ENCODE measurements at places on chromosomes 5 and 9.

DNA sequence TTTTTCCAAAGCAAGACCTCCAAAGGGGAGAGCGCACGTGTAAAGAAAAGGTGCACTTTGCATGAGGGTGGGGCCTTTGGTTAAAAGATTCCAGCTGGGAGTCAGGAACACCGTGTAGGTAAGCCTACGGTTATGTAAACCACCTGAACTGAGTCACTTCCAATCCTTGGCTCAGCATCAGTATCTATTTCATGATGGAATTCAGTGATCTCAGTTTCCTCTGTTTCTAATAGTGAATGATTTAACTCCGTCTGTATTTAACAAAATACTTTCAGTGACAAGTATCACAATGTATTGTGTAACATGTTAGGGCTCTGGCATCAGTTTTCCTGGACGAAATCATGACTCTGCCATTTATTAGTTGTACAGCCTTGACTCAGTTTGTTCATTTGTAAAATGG lies 1.3 kb upstream of the SVEP1 start:
- no peak for DNase-seq

DNA sequence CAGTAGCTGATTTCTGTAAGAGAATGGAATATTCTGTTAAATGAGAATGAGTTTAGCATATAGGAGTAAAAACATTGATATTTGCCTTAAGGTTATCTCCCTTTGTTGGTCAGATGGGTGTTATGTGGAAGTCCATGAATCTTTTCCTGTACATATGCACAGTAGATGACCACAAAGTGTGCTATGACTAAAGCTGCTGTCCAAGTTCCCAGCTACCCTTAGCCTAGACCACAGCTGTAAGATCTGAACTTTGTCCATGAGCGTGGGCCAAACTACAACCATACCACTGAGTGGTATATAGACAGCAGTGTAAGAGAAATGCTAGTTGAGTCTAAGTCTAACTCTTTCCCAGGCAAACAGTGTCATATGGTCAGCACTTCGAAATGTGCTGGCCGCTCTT lies 48.8 kb downstream of the CD180 start:
- no peak for DNase-seq

GRCh38 chr5:172235827-172236736 lies 42.1 kb downstream of the EFCAB9 start:
- DNase-seq = no peak

GRCh38 chr9:119273325-119273904 lies 95.8 kb downstream of the BRINP1 start:
- DNase-seq = no peak

DNA sequence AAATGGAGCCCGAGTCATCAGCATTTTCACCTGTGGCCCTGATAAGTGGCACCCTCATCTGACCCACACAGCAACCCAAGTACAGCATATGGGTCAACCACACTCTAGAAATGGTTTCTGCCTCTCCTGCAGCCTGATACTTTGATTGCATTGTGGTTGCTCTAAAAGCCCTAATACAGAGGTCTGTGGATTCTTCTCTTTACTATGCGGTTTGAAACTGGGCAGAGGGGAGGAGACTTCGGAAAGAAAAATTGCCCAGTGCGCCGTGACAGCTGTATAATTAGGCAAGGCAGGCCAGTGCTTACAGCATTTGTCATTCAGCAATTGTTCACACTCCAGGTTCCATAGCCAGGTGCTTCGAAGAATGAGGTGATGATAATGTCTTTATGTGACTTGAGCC lies 361.0 kb downstream of the NFIB start:
- DNase-seq = no peak

DNA sequence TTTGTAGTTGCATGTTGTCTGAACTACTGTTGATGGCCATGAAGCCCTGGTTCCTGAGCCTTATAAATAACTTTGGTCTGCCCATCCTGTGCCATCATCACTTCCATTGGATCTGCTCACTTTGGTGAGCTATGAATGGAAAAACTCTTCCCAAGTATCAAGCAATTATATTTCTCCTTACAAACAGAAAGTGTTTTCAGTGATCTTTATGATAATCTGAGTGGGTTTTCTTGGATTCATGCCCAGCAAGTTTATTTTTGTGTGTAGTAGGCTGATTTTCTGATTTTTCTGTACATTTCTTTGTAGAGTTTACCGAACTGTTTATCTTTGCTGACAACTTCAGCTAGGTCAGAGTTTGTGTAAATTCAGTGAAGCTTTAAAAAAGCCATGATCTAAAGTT lies 31.0 kb downstream of the CAMK4 start:
- DNase-seq = no peak

GRCh38 chr5:136781464-136781863 lies 416.1 kb upstream of the TRPC7 start:
- no peak for DNase-seq

GRCh38 chr9:70998962-70999361 lies 122.5 kb downstream of the TRPM3 start:
- no peak for DNase-seq

GRCh38 chr5:34480810-34481528 lies 175.2 kb upstream of the RAI14 start:
- no peak for DNase-seq

- DNase-seq = peak; percentile 61
These were observed at the start of gene GPR107 for GRCh38 chr9:130053504-130054324. Gene GPR107 (plus strand): TSS chr9:130053906. CDS start chr9:130053933, 27 bp downstream.

DNA sequence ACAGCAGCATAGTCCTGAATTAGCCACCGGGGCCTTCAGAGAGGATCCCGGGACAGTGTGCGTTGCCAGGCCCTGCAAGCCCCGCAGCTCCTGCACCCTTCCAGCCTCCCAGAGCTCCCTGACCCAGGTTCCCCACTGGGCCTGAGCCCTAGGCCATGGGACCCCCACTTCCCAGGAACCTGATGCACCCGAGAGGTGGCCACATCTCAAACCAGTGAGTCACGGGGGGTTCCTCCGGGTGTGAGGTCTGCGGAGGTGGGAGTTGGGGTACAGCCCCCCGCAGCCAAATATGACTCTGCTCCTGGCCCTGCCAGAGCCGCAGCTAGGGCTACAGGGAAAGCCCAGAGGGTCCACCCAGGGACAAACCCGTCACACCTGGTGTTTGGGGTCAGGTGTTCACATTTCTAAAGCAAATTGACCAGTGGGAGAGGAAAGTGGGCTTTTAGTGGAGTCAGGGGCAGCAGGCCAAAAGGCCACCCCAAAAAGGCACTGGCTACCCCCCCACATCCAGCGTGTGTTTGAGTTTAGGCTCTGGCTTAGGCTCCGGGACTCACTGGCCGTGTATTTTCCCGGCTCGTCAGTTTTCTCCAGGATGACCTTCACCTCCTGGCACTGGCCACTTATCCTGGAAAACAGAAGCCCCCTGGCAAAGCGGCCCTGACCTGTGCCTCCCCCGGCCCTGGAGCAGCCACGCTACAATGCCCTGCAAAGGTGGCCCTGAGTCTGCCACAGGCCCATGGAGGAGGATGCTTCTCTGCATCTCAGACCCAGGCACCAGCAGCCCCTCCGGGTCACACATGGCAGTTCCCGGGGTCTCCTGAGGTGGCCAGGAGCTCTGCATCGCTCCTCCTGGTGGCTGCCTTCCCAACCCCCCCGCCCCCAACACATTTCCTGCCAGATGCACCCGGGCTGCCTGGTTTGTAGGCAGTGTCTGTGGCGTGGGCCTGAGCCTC lies 17.4 kb upstream of the OBP2B start:
- no peak for DNase-seq

DNA sequence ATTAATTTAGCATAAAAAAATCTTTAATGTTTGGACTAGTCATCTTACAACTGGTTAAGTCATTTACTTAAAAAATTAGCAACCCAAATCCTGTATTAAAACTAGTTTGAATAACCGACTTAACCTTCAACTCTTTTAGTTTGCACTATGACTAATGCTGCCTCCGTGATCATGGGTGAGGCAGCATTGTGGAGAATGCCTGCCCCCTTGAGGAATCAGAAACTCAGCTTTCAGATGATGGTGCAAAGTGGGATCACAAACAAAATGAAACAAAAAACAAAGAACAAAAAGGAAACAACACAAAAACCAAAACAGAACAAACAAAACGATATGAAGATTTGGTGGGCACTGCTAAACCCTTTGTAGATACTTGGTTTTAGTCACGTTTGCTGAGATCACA lies 127.0 kb upstream of the PALM2AKAP2 start:
- no peak for DNase-seq

GRCh38 chr5:92761585-92761984 lies 819.4 kb downstream of the NR2F1-AS1 start:
- DNase-seq = no peak

DNA sequence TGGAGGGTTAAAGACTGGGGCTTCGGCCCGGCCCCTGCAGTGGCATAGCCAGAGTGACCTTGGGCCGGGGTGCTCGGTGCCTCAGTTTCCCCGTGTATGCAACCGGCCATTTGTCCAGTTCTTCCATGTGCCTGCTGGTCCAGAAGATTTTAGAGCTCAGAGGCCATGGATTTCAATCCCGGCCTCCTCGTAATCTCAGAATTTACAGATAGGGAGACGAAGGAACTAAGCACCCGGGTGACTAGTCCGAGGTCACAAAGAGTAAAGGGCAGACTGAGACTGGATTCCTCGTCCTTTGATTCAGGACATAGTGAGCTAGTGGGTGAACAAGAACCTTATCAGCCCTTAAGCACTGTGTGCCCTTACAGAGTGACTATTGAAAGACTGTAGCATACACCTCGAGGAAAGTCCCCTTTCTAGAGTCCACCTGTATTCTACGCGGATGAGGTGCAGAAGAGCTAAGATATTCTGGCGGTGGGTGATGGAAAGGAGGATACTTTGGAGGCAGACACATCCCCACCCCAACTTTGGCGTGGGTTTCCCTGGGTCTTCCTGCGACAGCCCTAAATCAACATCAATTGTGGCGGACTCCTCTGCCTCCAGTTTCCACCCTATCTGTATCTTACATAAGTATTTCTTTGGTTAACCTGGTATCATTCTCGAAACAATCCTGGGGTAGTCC lies 597 bp downstream of the SLC31A1 start:
- no peak for DNase-seq

DNA sequence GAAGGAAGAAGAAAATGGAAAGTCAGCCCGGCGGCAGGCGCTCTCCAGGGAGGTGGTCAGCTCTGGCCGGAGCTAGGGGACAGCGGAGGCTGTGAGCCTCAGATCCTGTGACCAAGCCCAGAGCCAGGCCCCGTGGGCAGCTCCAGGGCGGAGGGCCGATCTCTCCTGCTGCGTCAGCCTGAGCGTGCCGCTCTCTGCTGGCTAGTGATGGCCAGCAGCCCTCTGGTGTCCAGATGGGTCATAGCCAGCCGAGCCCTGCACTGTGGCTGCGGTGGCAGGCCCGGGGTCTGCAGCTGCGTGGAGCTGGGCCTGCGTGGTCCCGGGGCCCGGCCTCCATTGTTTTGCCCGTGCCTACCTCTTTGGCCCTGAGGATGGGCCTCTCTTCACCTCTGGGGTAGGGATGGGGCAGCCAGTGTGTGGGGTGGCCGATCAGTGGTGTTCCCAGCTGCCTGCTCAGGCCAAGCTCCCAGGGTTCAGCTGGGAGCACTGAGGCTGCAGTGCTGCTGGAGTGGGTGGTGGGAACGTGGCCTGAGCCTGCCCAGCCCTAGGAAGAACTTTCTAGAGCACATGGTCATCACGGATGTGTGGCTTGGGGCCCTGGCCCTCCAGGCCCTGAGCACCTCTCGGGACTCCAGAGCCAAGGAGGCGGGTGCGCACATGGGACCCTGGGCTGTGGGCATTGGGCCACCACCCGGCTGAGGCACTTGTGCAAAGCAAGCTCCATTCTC lies 17.1 kb upstream of the NRARP start:
- no peak for DNase-seq

DNA sequence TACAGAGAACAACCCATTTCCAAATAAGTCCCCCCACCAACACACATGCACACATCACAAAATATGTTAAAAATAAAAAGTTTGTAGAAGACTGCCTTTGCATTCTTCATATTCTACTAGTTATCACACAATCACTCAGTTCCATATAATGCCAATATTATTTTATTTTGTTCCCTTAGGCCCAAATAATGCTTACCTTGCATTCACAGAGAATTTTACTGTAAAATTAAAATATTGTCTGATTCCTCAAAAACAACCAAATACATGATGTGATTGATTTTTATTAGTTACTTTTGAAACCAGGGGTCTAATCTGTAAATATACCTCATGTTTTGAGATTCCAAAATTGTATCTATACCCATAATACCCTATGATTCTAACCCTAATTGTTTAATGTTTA lies 536.9 kb downstream of the CDH12 start:
- no peak for DNase-seq

GRCh38 chr5:78008356-78008967 lies 232.3 kb upstream of the TBCA start:
- no peak for DNase-seq

DNA sequence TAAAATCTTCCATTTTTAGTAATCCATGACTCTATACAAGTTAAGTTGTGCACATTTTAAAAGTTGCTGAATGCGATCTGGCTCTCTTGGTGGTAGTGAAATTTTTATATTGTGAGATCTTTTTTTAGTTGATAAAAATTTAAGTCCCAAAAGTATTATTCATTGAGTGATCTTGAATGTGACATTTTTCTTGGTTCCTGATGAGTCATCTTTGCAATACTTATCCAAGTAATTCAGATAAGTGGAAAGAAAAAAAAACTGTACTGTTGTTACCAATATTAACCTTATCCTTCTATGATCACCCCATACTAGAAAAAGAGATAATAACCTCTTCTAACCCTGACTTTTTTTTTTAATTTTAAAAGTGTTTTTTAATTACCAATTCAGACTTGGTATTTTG lies 601.3 kb downstream of the PSAT1 start:
- DNase-seq = no peak

DNA sequence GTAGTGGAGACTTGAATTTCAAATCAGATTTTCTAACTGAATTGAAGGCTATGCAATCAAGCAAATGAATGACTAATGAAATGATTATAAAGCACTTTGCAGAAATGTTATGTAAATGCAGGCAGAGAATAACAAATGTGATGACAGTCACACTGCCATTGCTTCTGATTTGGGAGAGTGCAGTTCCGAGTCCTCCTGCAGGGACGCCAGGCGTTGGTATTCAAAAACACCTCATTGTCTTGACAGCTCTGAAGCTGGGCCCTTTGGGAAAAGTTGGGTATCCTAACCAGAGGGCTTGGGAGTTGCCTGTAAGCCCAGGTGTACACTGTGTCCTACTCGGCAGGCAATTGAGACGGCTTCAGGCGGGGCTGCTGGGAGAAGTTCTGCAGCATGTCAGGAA lies 57.9 kb downstream of the C5orf15 start:
- no peak for DNase-seq

DNA sequence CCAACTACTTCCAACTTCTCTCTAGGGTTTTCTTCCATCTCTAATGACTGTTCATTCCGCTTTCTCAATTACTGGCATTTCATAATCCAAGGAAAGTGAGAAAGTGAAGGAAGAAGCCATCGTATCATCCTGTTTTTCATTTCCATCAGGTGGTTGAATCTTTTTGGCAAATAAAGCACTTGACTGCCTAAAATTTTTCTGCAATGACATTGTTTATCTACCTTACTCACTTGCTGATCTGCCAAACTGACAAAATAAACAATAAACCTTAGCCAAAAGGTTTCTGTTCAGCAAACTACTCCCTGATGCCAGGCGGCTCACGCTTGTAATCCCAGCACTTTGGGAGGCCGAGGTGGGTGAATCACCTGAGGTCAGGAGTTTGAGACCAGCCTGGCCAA lies 18.4 kb downstream of the FNBP1 start:
- no peak for DNase-seq

Data from CD4-positive, alpha-beta T cell treated with Interleukin-6 at 100 ng/mL for 8 hours (primary cell).